GM03348 (cell line): ENCODE measurements at places on chromosomes 1 and 21.
A peak's percentile ranks its signal among the peaks of the same experiment; 100 is the strongest.

- no peak for DNase-seq
Measured at GRCh38 chr1:5709461-5709975, 282.7 kb downstream of the NPHP4 start.

- DNase-seq, result no peak
Measured at GRCh38 chr21:40671716-40672115, 175.2 kb downstream of the DSCAM start.

DNA sequence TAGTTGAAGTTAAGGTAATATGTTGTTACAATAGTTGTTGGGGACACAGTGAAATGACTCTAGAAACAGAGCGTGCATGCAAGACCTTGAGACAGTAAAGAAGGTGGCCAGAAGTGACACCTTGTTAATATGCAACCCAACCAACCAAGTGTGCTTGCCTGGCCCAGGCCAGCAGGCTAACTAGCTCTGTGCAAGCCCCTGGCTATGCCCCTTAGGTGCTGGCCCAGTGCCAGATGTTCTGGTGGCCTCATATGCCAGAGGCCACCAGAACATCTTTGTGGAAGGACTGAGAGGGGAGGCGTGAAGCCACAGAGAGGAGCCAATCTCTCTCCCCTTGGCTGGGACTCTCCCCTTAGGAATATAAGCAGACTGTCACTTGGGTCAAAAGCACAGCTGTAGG, 111.2 kb upstream of the JUN start:
- DNase-seq, result no peak

- peak; percentile 60 for DNase-seq
Measured at GRCh38 chr1:51924455-51924854, 45.9 kb upstream of the NRDC start.

DNA sequence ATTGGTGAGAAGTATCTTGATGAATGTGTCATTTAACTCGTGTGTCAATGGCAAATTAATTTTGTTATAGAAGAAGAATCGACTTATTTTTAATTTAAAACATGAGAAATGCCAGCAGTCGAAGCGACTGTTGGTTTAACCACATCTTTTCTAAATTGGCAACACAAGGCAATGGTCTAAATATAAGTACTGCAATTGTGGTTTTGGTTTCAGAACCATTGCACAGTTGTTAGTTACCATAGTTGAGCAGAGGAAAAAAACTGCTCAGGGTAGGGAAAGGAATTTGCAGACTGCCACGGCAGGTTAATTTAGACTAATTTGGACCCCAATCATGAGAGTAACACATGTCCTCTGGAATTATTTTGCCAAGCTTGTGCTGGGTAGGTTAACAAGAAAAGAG, 185.6 kb upstream of the RUNX1 start:
- peak; percentile 20 for DNase-seq
